PC-3 (cell line): ENCODE measurements at places on chromosomes 5 and 9. TPM values are rescaled to one million over a fixed set of nuclear protein-coding genes. Genes with fewer than 3 reads are reported as not detected.

GRCh38 chr5:174576042-174576441, 148.3 kb upstream of the MSX2 start:
- no peaks in the 10 kb centered on the region for H3K27me3 ChIP-seq
- H3K4me3 ChIP-seq, result no peak overlapping the region
- no peak for DNase-seq
- H3K36me3 ChIP-seq, result no peaks in the 10 kb centered on the region
- H3K27ac ChIP-seq, result no peak overlapping the region
- H3K4me1 ChIP-seq, result peaks cover 10% of the 10 kb centered on the region

PRDM9 gene
- total RNA-seq, result 0.11 and 0.12 TPM in 2 replicates

LPAR1 gene
- 67.9 and 75.0 TPM in 2 replicates for total RNA-seq

GRCh38 chr5:180803181-180804128, 849 bp upstream of the MGAT1 start:
- no peaks in the 10 kb centered on the region for H3K27me3 ChIP-seq
- H3K4me1 ChIP-seq, result peaks cover 56% of the 10 kb centered on the region
- H3K36me3 ChIP-seq, result peaks cover 8% of the 10 kb centered on the region; the same call in 1 of the 2 replicates
- DNase-seq, result no peak
- H3K4me3 ChIP-seq, result peak overlapping the region; percentile 89

DMRT2 gene
- total RNA-seq, result not detected in 2 replicates

GRCh38 chr5:42522783-42523182, 99.5 kb downstream of the GHR start:
- no peak overlapping the region for H3K4me3 ChIP-seq
- no peaks in the 10 kb centered on the region for H3K27me3 ChIP-seq
- no peaks in the 10 kb centered on the region for H3K4me1 ChIP-seq
- H3K36me3 ChIP-seq, result no peaks in the 10 kb centered on the region

- H3K4me1 ChIP-seq, result no peaks in the 10 kb centered on the region; the same call in 1 of the 2 replicates
- no peaks in the 10 kb centered on the region for H3K36me3 ChIP-seq
- H3K4me3 ChIP-seq, result no peak overlapping the region
- no peaks in the 10 kb centered on the region for H3K27me3 ChIP-seq
Measured at GRCh38 chr9:129544761-129545160, 76.1 kb downstream of the C9orf50 start.

DBH gene
- not detected in 2 replicates for total RNA-seq

- no peaks in the 10 kb centered on the region for H3K27me3 ChIP-seq
- H3K27ac ChIP-seq, result no peak overlapping the region
- no peaks in the 10 kb centered on the region for H3K36me3 ChIP-seq
- no peak overlapping the region for H3K4me3 ChIP-seq
Measured at GRCh38 chr5:136230176-136230575, 37.2 kb upstream of the SMIM32 start.

ZDHHC11 gene
- 21.5 and 26.0 TPM in 2 replicates for total RNA-seq

NFIB gene
- 18.6 and 25.3 TPM in 2 replicates for total RNA-seq

GRCh38 chr9:83933790-83934189, 12.6 kb upstream of the KIF27 start:
- no peak for DNase-seq
- no peak overlapping the region for H3K27ac ChIP-seq

- H3K36me3 ChIP-seq, result no peaks in the 10 kb centered on the region
- H3K4me1 ChIP-seq, result peaks cover 10% of the 10 kb centered on the region
- peak; percentile 64 for DNase-seq
- H3K27ac ChIP-seq, result no peak overlapping the region
- no peak overlapping the region for H3K4me3 ChIP-seq
Measured at GRCh38 chr5:81825237-81825636, 74.3 kb upstream of the SSBP2 start.

- no peaks in the 10 kb centered on the region for H3K36me3 ChIP-seq
- DNase-seq, result no peak
Measured at GRCh38 chr9:114317665-114318357, 5.1 kb upstream of the ORM1 start.

GRCh38 chr5:133644000-133644865, 31.9 kb upstream of the FSTL4 start:
- H3K27me3 ChIP-seq, result no peaks in the 10 kb centered on the region
- H3K4me3 ChIP-seq, result no peak overlapping the region
- no peak overlapping the region for H3K27ac ChIP-seq
- H3K4me1 ChIP-seq, result peaks cover 9% of the 10 kb centered on the region

DNA sequence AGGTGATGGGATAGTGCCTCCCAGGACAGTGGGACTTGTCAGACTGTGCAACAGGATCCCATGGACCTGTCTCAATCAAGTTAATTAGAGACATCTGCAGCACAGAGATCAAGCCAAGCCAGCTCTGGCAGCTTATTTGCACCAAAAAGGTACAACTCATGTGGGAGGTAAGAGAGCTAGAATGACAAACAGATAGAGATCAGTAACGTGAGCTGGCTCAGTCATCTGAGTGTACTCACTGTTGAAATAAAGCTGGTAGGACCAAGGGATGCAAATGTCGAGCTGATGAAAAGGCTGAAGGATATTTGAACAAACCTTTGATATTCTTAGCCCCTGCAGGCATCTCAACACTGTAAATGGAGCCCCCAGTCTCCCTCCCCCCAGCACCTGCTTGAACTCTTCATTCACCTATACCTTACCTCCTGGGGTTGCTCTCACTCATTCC, 198.1 kb downstream of the EFNA5 start:
- no peaks in the 10 kb centered on the region for H3K36me3 ChIP-seq
- peaks cover 84% of the 10 kb centered on the region for H3K4me1 ChIP-seq
- H3K27ac ChIP-seq, result peak overlapping the region; percentile 78
- no peaks in the 10 kb centered on the region for H3K27me3 ChIP-seq
- no peak overlapping the region for H3K4me3 ChIP-seq

PCYOX1L gene
- total RNA-seq, result 11.9 and 12.8 TPM in 2 replicates

DNA sequence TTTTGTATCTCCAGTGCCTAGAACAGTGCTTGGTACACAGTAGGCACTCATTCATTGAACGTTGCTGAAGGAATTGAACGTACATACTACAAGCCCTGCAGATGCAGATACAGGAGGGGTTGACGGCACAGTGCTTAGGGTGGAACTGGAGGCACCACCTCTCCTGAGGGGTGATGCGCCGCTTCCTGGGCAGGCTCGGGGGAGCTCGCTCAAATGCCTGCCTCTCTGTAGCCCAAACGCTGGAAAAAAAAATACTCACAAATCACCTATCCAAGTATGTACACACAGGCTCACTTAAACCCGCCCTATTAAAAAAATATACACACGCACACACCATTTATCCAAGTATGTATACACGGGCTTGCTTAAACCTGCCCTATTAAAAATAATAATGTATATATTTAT, 536 bp upstream of the COMMD10 start:
- no peak overlapping the region for H3K27ac ChIP-seq
- H3K4me1 ChIP-seq, result peaks cover 6% of the 10 kb centered on the region
- DNase-seq, result peak; percentile 28
- no peaks in the 10 kb centered on the region for H3K36me3 ChIP-seq

KIF4B gene
- total RNA-seq, result not detected in 2 replicates

- H3K27me3 ChIP-seq, result no peaks in the 10 kb centered on the region
- H3K4me1 ChIP-seq, result peaks cover 6% of the 10 kb centered on the region
- no peak for DNase-seq
Measured at GRCh38 chr5:13830536-13830935, 114.0 kb downstream of the DNAH5 start.

KCNN2 gene
- total RNA-seq, result 0.07 TPM in 1 of 2 replicates, not detected in the other

DNA sequence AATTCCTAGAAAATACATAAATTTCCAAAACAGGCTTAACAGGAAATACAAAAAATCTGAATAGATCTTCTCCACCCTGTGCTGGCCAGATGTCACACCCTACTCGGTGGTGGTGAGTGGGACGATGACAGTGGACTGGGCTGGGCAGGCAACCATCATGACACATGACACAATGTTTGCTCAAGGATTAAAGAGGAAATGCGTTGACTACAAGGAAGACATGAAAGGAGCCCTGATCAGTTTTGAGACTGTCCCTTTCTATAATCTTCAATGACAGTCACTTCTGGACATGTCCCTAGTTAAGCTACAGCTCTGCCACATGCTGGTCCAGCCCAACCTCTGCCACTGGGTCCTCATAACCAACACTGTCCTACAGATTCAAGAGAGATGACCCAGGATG, 99.8 kb downstream of the ZDHHC21 start:
- H3K4me3 ChIP-seq, result no peak overlapping the region
- no peaks in the 10 kb centered on the region for H3K36me3 ChIP-seq
- H3K27me3 ChIP-seq, result no peaks in the 10 kb centered on the region
- peak; percentile 80 for DNase-seq
- peaks cover 12% of the 10 kb centered on the region for H3K4me1 ChIP-seq

- peak overlapping the region; percentile 89 for H3K4me3 ChIP-seq
- no peak for DNase-seq
- H3K27ac ChIP-seq, result no peak overlapping the region
- H3K27me3 ChIP-seq, result no peaks in the 10 kb centered on the region
Measured at GRCh38 chr9:137588891-137589290, 1.4 kb downstream of the ZMYND19 start.

PCDHGA1 gene
- total RNA-seq, result 0.04 and 0.06 TPM in 2 replicates

DNA sequence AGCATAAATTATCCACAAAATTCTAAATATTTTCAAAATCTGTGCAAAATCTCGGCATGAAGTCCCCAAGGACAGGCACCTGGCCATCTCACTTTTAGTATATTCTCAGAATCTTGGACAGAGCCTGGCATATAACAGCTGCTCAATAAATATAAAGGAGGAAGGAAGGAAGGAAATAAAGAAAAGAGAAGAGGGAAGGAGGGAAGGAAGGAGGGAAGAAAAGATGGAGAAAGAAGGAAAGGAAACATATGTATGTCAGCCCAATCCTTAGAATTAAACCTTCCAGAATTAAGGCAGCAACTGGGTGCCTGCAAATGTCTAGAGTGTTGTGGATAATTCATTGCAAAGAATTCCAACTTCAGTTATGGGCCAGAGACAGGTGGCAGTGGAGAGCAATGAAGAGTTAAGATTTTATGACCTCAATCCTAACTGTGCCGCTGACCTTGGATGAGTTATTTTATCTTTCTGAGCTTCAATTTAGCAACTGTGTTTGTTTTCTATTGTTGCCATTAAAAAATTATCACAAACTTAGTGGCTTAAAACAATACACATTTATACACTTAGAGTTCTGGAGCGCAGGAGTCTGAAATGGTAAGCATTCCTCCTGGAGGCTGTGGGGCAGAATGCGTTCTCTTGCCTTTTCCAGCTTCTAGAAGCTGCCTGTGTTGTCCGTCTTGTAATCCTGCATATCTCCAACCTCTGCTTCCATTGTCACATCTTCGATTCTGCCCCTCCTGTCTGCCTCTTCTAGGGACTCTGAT, 200.9 kb upstream of the MSX2 start:
- H3K4me1 ChIP-seq, result peaks cover 5% of the 10 kb centered on the region; the same call in 1 of the 2 replicates
- H3K36me3 ChIP-seq, result no peaks in the 10 kb centered on the region
- H3K27ac ChIP-seq, result no peak overlapping the region
- DNase-seq, result peak; percentile 5

GRCh38 chr5:73376618-73377170, 71.9 kb downstream of the FOXD1 start:
- H3K4me1 ChIP-seq, result peaks cover 12% of the 10 kb centered on the region
- H3K36me3 ChIP-seq, result no peaks in the 10 kb centered on the region
- DNase-seq, result peak; percentile 23
- no peak overlapping the region for H3K4me3 ChIP-seq

SPATA31A3 gene
- total RNA-seq, result not detected in 2 replicates

SHOC1 gene
- total RNA-seq, result 0.18 TPM in 1 of 2 replicates, not detected in the other

GRCh38 chr9:18459962-18460584, 13.9 kb upstream of the ADAMTSL1 start:
- H3K27me3 ChIP-seq, result no peaks in the 10 kb centered on the region
- peak; percentile 94 for DNase-seq
- H3K36me3 ChIP-seq, result no peaks in the 10 kb centered on the region

- no peaks in the 10 kb centered on the region for H3K27me3 ChIP-seq
- no peaks in the 10 kb centered on the region for H3K36me3 ChIP-seq
- H3K4me1 ChIP-seq, result peaks cover 23% of the 10 kb centered on the region
- peak; percentile 89 for DNase-seq
Measured at GRCh38 chr5:90173299-90174030, 236.1 kb downstream of the CETN3 start.

CWC27 gene
- total RNA-seq, result 12.6 and 14.7 TPM in 2 replicates

- H3K27me3 ChIP-seq, result no peaks in the 10 kb centered on the region
- no peaks in the 10 kb centered on the region for H3K36me3 ChIP-seq
- no peak overlapping the region for H3K4me3 ChIP-seq
- peak overlapping the region; percentile 67 for H3K27ac ChIP-seq
- H3K4me1 ChIP-seq, result peaks cover 13% of the 10 kb centered on the region
Measured at GRCh38 chr5:172715421-172715780, 55.6 kb downstream of the DUSP1 start.

DNA sequence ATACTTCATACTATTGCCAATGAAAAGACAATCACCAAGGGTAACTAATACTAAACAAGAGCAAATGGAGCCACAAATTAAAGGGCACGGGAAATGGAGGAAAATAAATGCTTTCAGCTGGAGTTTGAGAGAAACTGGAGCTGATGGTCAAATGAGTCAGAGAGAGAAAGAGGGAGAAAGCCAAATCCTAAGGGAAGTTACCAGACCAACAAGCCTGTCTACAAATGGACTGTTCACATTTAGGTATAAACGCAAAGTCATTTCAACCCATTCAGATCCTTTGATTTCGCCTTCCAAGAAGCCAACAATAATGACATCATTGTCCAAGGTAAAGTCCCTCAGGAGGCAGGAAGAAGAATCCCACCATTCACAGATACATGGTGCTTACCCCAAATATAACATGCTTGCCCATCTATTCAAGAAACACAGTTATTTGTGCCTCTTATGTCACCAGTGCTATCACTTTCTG, 351.8 kb downstream of the RAB3C start:
- DNase-seq, result no peak
- H3K27ac ChIP-seq, result no peak overlapping the region
- no peak overlapping the region for H3K4me3 ChIP-seq
- H3K27me3 ChIP-seq, result no peaks in the 10 kb centered on the region
- no peaks in the 10 kb centered on the region for H3K4me1 ChIP-seq
- H3K36me3 ChIP-seq, result no peaks in the 10 kb centered on the region

GRCh38 chr9:132986114-132986513, 7.6 kb downstream of the GFI1B start:
- no peak for DNase-seq
- H3K4me3 ChIP-seq, result no peak overlapping the region
- no peaks in the 10 kb centered on the region for H3K27me3 ChIP-seq
- H3K4me1 ChIP-seq, result no peaks in the 10 kb centered on the region
- no peaks in the 10 kb centered on the region for H3K36me3 ChIP-seq

DNA sequence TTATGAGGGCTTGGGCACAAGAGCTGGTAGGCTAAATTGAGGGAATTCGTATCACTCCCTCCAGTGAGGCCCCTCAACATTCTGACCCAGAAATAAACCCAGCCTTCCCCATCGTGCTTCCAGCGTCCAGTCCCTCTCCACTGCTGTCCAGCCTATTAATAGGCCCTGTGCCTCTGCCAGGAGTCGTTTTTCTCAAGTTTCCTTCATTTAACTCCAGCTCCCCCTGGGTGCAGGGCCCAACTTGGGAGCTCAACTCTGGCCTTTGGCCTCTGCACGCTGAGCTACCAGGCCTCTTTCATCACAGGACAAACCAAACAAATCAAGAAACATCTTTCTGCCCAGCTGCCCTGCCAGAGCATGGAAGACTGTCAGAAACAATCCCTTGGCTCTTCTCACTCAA, 10.0 kb downstream of the HBEGF start:
- H3K4me1 ChIP-seq, result peaks cover 29% of the 10 kb centered on the region
- H3K27me3 ChIP-seq, result no peaks in the 10 kb centered on the region
- H3K36me3 ChIP-seq, result peaks cover 69% of the 10 kb centered on the region
- no peak overlapping the region for H3K27ac ChIP-seq
- no peak for DNase-seq
- no peak overlapping the region for H3K4me3 ChIP-seq
